Thyroid gland (tissue), 4 donors: ENCODE measurements at places on chromosomes 5 and 9. TPM values are rescaled to one million over a fixed set of nuclear protein-coding genes. Genes with fewer than 3 reads are reported as not detected.

DNA sequence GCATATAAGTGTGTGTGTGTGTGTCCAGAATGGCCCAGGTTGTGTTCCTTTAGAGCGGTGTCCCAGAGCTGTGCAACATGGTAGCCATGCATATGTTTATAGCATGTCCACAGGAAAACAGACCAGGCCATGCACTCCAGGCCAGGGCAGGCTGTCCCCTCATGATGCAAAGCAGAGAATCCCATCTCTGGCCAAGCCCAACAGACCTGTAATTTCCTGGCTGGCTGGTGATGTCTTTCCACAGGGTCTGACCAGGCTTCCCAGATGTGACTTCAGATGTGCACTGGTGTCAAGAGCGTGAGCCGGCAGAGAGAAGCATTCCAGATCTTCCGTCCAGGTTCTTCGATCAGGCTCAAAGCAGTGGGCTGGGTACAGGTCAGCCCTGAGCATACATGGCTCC is 21.1 kb upstream of the TCF7 start:
- no peak overlapping the region for H3K27ac ChIP-seq
- no peaks in the 10 kb centered on the region for H3K36me3 ChIP-seq
- DNase-seq: no peak

DNA sequence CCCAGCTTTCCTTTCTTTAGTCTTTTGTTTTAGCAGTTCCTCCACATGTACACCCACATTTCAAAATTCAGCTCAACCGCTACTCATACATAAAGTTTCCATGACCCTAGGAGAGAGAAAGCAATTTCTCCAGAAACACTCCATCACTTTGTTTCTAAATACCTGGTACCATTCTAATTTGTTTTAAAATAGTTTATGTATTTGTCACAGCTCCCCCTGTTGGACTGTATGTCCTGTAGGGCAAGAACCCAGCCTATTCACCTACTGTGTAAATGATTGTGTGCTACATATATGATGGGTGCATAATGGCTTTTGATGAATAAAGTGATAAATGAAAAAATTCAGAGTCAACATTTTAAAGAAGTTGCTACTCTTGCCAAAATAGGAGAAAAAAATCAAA is 139.1 kb downstream of the COX7C start:
- no peaks in the 10 kb centered on the region for H3K36me3 ChIP-seq
- no peak overlapping the region for H3K27ac ChIP-seq
- DNase-seq: no peak

Gene LHFPL2
- 17.6 TPM for total RNA-seq

DNA sequence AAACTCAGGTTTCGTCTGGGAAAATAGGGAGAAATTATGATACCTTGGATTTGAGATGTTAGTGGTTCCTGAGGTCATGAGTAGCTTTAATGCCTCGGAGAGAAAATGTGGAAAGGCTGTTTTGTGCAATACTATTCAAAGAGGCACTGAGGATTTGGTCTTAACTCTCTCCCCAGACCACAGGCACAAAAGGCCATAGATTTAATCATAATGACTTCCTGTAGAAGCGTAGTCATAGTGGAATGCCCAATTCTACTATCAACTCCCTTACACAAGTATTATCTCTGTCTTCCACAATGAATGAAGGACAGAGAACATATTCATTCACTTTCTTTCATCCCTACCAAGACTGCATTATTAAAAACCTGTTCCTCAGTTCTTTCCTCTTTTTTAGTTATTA is 153.0 kb upstream of the FTMT start:
- no peak overlapping the region for H3K4me3 ChIP-seq
- no peak for DNase-seq
- no peaks in the 10 kb centered on the region for H3K36me3 ChIP-seq
- no peaks in the 10 kb centered on the region for H3K27me3 ChIP-seq
- no peaks in the 10 kb centered on the region for H3K4me1 ChIP-seq

- H3K36me3 ChIP-seq: no peaks in the 10 kb centered on the region
- no peak overlapping the region for H3K27ac ChIP-seq
- no peak for DNase-seq
- no peaks in the 10 kb centered on the region for H3K27me3 ChIP-seq
- H3K4me1 ChIP-seq: no peaks in the 10 kb centered on the region
Observed at GRCh38 chr5:75964008-75964407, 119.2 kb upstream of the SV2C start.

Gene FXN
- total RNA-seq: 11.4 TPM

GRCh38 chr5:10556289-10556807 is 7.5 kb upstream of the ANKRD33B start:
- DNase-seq: no peak
- no peaks in the 10 kb centered on the region for H3K4me1 ChIP-seq
- no peak overlapping the region for H3K27ac ChIP-seq
- H3K27me3 ChIP-seq: no peaks in the 10 kb centered on the region
- H3K4me3 ChIP-seq: no peak overlapping the region

GRCh38 chr9:91060520-91061343 is 259.1 kb downstream of the SYK start:
- no peak overlapping the region for H3K4me3 ChIP-seq
- peak; percentile 62 for DNase-seq
- no peaks in the 10 kb centered on the region for H3K36me3 ChIP-seq

DNA sequence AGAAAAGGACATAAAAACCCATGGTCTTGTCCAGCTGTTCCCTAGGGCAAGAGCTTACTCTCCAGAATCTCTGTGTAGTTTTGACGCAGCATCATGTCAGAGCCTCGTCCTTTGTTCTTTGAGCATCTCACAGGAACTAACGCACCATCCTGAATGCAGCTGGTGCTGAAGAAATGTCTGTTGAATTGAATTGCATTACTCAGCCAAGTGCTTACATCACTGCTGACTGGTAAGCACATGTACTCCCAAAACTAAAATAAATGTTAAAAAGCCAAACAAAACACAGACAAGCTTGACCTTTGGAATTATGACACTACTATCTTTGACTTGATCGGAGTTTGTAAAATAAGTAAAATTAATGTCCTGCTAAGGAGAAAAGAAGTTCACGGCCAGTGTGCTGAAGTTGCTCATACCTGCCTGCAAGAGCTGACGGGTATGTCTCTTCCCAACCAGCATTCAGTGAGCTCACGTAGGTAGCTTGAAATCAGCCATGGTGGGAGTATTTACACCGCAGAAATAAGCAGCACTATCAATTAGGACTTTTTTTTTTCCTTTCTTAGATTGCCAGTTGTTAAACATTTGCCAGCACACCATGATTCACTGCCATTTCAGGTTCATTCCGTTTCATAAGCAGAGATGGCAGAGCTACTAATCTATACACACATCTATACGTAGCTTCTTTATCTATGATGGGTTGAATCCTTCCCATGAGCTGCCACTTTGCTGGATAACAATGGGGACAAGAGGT is 310.6 kb upstream of the MSX2 start:
- no peaks in the 10 kb centered on the region for H3K36me3 ChIP-seq
- DNase-seq: no peak
- H3K4me1 ChIP-seq: no peaks in the 10 kb centered on the region
- no peaks in the 10 kb centered on the region for H3K27me3 ChIP-seq
- H3K4me3 ChIP-seq: no peak overlapping the region

GRCh38 chr9:131191857-131192256 is 66.5 kb downstream of the NUP214 start:
- H3K36me3 ChIP-seq: peaks cover 8% of the 10 kb centered on the region
- H3K4me1 ChIP-seq: no peaks in the 10 kb centered on the region
- H3K4me3 ChIP-seq: no peak overlapping the region
- no peaks in the 10 kb centered on the region for H3K27me3 ChIP-seq
- H3K27ac ChIP-seq: no peak overlapping the region

GRCh38 chr9:118000581-118000980 is 296.4 kb downstream of the TLR4 start:
- H3K36me3 ChIP-seq: no peaks in the 10 kb centered on the region
- no peak for DNase-seq
- no peaks in the 10 kb centered on the region for H3K4me1 ChIP-seq
- H3K4me3 ChIP-seq: no peak overlapping the region

DNA sequence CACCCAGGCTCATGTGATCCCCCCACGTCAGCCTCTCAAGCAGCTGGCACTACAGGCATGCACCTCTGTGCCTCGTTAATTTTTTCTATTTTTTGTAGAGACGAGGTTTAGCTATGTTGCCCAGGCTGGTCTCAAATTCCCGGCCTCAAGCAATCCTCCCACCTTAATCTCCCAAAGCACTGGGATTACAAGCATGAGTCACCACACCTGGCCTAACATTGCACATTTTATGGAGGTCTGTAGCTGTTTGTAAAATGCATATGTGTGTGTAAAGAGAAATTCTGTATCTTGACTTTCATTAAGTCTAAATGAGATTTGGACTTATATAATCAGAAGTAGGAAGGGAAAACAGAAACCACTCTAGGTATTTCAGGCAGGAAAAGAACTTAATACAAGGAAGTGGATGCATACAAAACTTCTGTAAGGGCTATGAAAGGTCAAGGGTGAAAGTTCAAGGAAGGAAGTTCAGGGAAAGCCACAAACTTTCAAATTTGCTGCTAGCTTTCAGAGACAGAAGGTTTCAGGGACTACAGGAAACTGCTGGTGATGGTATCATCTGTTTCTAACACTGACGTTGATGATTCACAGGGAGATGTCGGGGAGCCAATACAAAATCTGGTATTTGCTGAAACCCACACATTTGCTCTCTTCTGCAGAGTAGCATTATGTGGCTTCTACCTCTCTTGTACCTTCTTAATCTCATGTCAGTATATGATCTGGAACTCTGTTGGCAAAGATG is 209.4 kb downstream of the PIK3R1 start:
- no peak overlapping the region for H3K4me3 ChIP-seq
- peaks cover 24% of the 10 kb centered on the region for H3K4me1 ChIP-seq
- DNase-seq: no peak
- H3K27me3 ChIP-seq: no peaks in the 10 kb centered on the region
- no peaks in the 10 kb centered on the region for H3K36me3 ChIP-seq
- H3K27ac ChIP-seq: no peak overlapping the region

Gene MYMK
- total RNA-seq: not detected

Gene KCNV2
- total RNA-seq: not detected

- H3K4me1 ChIP-seq: no peaks in the 10 kb centered on the region
- no peaks in the 10 kb centered on the region for H3K27me3 ChIP-seq
- no peaks in the 10 kb centered on the region for H3K36me3 ChIP-seq
- H3K27ac ChIP-seq: no peak overlapping the region
- DNase-seq: no peak
Observed at GRCh38 chr5:74282490-74282889, 358.0 kb downstream of the ENC1 start.
